ENCODE measurements at places on chromosomes 12 and 14.
A peak's percentile ranks its signal among the peaks of the same experiment; 100 is the strongest.

DNA sequence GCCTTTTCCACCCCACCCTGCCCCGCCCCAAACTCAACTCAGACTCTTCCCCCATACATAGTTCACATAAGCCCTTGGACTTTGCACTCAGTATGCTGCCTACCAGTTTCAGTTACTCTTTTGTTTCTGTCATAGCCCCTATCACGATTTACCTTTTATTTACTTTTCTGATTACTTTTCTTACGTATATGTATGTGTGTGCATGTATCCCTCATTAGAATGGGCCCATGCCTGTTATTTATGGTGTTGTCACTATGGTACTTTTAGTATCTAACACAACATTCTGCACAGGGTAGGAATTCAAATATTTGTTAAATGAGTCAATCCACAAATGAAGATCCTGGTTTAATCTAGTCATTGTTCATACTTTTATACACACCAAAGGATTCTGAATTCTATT, 16.5 kb upstream of the LUM start:
- no peak for DNase-seq

GRCh38 chr12:131896811-131897270, 2.4 kb downstream of the ULK1 start:
- DNase-seq, result peak; percentile 21

- DNase-seq, result no peak
Measured at GRCh38 chr12:85657836-85658630, 178.2 kb downstream of the RASSF9 start.

DNA sequence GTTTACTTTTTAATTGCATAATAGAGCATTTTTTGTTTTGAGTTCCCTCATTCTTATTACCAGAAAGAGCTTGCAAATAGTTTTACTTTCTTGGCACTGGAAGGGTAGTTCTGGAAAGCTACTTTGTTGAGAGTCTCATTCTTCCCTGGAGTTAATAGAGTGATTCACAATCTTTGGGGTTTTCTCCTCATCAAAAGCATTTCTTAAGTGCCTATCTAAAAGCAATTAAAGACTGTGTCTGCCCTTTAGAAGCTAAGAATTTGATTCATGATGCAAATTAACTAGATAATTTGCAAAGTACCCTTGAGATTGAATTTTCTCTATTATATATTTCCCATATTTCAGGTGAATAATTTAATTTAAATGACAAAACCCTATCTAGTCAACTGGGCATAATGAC, 8.1 kb upstream of the BMAL2 start:
- peak; percentile 74 for DNase-seq

DNA sequence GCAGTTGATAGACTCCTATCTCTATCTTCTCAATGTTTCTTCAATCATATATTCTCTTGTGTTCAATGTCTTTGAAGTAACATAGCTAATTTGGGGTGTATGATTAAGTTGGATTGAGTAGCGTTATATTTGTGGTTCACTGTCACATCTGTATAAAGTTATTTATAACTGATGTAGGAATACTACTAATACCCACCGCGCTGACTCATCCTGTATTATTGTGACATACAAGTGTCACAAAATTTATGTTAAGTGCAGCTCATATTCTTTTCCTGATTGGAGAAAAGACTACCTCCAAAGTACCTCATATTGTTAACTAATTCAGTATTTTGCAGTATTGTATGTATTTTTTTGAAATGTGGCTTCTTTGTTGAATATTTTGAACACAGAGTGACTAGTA, 940.8 kb downstream of the SLC6A15 start:
- DNase-seq, result no peak

GRCh38 chr12:4272424-4273272, 914 bp upstream of the CCND2 start:
- peak; percentile 74 for DNase-seq

Data from brain (organoid and tissue), 16 donors.